ENCODE measurements at places on chromosomes 7 and 10. TPM values are rescaled to one million over a fixed set of nuclear protein-coding genes. Genes with fewer than 3 reads are reported as not detected.
A peak's percentile ranks its signal among the peaks of the same experiment; 100 is the strongest.

DNA sequence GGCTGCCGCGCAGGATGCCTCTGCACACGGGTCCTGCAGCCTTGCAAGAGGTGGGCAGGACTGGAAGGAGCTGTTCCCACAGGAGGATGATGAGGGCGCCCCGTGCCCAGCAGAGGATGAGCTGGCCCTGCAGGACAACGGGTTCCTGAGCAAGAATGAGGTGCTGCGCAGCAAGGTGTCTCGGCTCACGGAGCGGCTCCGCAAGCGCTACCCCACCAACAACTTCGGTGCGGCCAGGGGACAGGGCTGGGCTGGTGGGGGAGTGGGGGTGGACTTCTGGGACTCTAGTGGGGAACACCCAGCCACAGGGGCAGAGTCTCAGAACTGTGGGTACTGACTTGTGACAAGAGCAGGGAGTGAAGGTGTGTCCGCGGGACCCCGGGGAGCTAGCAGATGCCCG is 16.0 kb downstream of the ZFYVE27 start:
- no peak for DNase-seq

GRCh38 chr7:116377721-116378120 is 121.8 kb upstream of the CAV2 start:
- no peak for DNase-seq

DNA sequence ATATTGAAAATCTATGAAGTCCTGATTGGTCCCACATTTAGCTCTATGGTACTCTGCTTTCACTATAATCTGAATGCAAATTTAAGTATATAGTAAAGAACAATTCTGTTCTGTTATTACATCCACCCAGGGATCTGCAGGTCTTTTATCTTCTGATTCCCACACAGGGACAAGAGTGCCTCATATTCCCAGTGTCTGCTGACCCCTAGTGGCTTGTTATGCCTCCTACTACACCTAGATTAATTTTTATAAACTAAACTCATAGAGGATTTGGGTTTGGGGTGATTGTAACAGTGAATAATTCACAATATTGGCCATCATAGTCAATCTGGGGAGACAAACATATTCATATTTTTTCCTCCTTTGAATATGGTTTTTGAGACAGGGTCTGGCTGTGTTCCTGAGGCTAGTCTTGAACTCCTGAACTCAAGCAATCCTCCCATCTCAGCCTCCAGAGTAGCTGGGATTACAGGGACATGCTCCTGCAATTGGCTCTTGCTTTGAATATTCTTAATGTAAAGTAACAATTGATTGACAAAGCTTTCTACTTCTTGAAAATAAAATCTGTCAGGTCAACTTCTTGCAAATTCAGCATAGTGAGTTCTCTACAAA is 282.1 kb downstream of the KCND2 start:
- DNase-seq, result peak; percentile 78

DNA sequence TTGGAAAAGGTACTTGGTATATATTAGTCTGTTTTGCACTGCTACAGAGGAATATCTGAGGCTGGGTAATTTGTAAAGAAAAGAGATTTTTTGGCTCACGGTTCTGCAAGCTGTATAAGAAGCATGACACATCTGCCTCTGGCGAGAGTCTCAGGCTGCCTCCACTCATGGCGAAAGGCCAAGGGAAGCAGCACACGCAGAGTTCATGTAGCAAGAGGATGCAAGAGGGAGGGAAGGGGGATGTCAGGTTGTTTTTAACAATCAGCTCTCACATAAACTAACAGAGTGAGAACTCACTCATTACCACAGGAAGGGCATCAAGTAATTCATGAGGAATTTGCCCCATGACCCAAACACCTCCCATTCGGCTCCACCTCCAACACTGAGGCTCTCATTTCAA is 484.8 kb upstream of the DPP6 start:
- no peak for DNase-seq

DNA sequence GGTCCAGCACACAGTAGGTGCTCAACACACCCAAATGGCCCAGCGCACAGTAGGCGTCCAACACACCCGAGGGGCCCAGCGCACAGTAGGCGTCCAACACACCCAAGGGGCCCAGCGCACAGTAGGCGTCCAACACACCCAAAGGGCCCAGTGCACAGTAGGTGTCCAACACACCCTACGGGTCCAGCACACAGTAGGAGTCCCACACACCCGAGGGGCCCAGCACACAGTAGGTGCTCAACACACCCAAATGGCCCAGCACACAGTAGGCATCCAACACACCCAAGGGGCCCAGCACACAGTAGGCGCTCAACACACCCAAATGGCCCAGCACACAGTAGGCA is 80.8 kb downstream of the FOXL3 start:
- no peak for DNase-seq

GRCh38 chr10:110150981-110151380 is 56.4 kb upstream of the MXI1 start:
- no peak for DNase-seq

DNA sequence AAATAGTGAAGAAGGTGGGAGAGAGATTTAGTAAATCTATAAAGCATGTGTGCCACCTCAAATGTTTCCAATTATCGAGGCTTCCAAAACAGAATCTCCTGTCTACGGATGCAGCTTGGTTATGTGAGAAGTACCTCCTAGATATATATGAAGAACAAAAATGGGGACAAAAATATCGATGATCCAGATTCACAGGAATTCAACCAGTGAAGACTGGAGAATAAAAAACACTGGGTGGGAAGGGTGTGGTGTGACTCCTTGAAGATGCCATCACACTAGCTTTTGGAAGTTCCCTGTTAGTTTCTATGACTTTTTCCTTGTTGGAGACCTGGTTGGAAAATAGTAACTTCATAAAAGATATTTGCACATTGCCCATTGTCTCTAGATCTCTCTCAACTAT is 152.4 kb downstream of the LRRC4 start:
- DNase-seq, result no peak

DNA sequence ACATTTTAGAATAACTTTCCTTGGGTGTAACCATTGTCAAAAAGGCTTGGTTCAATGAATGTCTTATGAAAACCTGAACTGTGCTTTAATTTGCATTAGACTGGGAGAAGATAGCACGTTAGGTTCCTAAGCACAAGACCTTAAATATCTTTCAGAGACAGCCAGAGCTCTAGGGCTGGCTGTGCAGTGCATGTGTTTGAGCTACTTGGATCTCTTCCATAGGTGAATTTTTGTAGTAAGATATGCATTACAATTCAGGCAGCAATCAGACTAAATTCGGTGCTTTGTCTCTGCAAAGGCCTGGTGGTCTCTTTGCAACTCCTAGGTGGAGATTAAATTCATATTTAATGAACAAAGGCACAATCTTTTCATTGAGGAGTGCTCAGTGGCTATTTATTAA is 192.0 kb downstream of the ZNF438 start:
- peak; percentile 45 for DNase-seq

- no peak for DNase-seq
Observed at GRCh38 chr7:158124671-158125079, 462.9 kb downstream of the PTPRN2 start.

GRCh38 chr7:158067219-158067930 is 520.2 kb downstream of the PTPRN2 start:
- no peak for DNase-seq

DNA sequence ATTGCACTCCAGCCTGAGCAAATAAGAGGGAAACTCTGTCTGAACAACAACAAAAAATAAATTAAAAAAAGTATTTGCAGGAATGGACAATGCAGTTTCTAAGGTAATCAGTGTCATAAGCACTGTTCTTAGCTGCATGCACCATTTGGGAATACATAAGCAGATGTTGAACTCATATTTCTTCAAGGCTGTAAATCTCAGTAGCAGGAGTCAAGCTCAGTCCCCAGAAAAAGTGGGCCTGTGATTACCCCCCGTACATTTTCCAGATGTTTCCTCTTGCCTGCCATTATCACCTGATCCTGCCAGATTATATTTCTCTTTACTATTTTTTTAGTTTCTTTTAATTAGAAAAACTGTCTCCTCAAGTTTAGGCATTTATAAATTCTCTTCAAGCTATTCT is 667.6 kb upstream of the ANKRD30A start:
- no peak for DNase-seq

DNA sequence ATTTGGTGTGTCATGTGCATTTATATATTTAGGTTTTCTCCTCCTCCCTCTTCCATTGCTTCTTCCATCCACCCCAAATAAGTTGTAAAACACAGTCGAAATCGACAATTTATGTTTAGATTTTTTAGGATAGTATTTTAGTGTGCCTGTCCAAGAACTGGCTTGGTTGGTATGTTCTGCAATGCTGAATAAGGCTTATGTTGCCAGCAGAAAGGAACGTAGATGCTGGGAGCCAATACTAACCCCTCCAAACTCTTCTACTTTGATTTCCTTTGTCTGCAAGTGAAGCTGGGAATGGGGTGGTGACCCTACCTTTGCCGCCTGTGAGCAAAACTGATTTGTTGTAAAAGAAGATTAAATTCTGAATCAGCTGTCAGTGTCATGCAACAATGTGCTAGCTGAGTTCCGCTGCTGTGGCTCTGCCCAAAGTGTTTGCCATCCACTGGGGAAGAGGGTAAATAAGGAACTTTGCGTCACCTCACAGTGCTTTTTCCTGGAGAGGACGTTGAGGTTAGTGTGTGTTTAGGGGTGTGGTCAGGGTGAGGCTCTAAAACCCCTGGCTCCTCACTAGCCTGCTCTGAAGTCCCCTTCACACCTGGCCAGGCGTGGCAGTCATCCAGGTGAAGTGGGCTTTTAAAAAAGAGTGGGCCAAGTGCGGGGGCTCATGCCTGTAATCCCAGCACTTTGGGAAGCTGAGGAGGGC is 44.4 kb downstream of the TACC2 start:
- DNase-seq, result no peak

- DNase-seq, result peak; percentile 100
Observed at GRCh38 chr7:41955893-41956675, 253.2 kb upstream of the INHBA start.

- DNase-seq, result peak; percentile 19
Observed at GRCh38 chr10:117004227-117005025, 561 bp downstream of the SHTN1 start.

GRCh38 chr10:14612873-14613587 is 161.7 kb downstream of the FAM107B start:
- DNase-seq, result no peak

EMX2 gene
- total RNA-seq, result 1.1 TPM

NAMPT gene
- total RNA-seq, result 84.4 TPM

CUZD1 gene
- total RNA-seq, result 1.4 TPM

TBATA gene
- total RNA-seq, result not detected

PRKRIP1 gene
- total RNA-seq, result 49.6 TPM

FFAR4 gene
- total RNA-seq, result not detected

CLRN3 gene
- not detected for total RNA-seq
